ENCODE measurements at places on chromosomes 1 and 21. TPM values are rescaled to one million over a fixed set of nuclear protein-coding genes. Genes with fewer than 3 reads are reported as not detected.

Gene TTC4
- total RNA-seq: 15.3 TPM

Gene SLC22A15
- total RNA-seq: 8.6 TPM

Gene FAM167B
- 2.0 TPM for total RNA-seq

Gene CAPZB
- 291 TPM for total RNA-seq

Gene CELA2A
- total RNA-seq: not detected

Gene TADA1
- 7.2 TPM for total RNA-seq

Gene FCGR3A
- total RNA-seq: 9.2 TPM

Gene GJC2
- 0.77 TPM for total RNA-seq

Gene PTTG1IP
- 210 TPM for total RNA-seq

Gene URB2
- 5.0 TPM for total RNA-seq

Gene OR2L5
- total RNA-seq: not detected

Gene PLXNA2
- total RNA-seq: 14.7 TPM

Gene DNAH14
- 6.8 TPM for total RNA-seq

Gene WNT3A
- total RNA-seq: not detected
